ENCODE measurements at places on chromosomes 5 and 9.

GRCh38 chr5:84202136-84202535 lies 182.5 kb downstream of the EDIL3 start:
- DNase-seq, result no peak

DNA sequence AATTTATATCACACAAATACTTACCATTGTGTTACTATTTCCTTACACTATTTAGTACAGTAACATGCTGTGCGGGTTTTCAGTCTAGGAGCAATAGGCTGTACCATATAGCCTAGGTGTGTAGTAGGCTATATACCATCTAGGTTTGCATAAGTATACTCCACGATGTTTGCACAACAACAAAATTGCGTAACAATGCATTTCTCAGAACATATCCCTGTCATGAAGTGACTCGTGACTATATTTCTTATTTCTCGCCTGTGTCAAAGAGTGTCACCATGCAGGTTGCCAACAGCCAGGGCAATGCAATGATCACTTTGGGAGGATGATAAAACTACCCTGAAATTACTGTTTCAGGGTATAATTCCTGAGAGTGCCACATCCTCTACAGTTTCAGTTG lies 65.6 kb upstream of the CD180 start:
- DNase-seq, result no peak

GRCh38 chr5:91122651-91123050 lies 260.5 kb downstream of the ARRDC3 start:
- no peak for DNase-seq

GRCh38 chr5:16615741-16616535 lies 859 bp downstream of the RETREG1 start:
- no peak for DNase-seq

DNA sequence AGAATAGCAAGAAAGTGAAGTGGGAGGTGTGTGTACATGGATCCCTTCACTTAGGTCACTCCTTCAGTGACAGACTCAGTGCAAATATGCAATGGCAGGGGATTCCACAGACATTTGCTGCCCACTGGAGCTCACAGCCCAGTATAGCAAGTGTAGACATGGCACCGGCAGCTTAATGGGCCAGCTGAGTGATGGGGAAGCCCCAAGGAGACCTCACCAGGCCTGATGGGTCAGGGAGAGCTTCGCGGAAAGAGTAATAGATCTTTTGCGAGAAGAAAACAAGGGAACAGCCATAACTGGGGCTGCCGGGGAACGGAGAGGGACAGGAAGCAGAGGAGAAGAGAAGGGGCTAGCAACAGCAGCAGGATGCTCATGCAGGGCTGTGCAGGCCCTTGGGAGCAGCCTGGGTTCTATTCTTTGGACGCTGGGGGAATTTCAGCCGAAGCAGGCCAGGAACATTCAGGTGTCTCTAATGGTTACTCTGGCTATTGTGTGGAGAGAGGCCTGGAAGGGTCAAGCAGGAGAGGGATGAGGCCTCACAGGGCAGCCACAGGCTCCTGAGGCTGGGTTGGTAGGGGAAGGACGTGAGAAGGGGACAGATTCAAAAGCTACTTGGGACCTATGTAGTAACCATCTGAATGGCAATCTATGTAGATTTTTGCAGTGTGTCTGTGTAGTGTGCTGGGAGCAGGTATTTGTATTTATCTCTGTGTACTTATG lies 27.0 kb downstream of the TCF7 start:
- no peak for DNase-seq

- DNase-seq, result no peak
Observed at GRCh38 chr9:8651070-8651845, 851.7 kb upstream of the DMAC1 start.

GRCh38 chr5:73740274-73740790 lies 114.3 kb downstream of the ARHGEF28 start:
- no peak for DNase-seq

DNA sequence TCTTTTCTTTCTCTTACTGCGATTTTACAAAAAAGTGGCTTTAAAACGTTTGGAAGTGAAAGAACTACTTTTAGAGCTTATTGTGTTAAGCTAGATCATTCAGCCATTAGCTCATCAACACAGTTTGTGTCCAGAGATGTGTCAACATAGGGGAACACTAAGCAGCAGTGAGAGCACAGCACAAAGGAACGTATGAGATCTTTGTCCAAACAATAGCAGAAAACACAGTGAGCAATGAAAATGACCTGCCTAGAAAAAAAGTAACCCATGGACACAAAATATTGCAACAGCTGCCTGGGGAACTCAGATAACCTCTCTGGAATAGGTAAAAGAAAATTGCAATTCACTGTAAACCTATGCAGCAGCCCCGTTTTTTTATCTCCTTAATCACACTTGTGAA lies 372.5 kb downstream of the ARHGEF28 start:
- no peak for DNase-seq

GRCh38 chr9:81035171-81035570 lies 654.2 kb downstream of the TLE1 start:
- DNase-seq, result no peak

GRCh38 chr9:113548221-113549041 lies 84.9 kb downstream of the RGS3 start:
- no peak for DNase-seq

DNA sequence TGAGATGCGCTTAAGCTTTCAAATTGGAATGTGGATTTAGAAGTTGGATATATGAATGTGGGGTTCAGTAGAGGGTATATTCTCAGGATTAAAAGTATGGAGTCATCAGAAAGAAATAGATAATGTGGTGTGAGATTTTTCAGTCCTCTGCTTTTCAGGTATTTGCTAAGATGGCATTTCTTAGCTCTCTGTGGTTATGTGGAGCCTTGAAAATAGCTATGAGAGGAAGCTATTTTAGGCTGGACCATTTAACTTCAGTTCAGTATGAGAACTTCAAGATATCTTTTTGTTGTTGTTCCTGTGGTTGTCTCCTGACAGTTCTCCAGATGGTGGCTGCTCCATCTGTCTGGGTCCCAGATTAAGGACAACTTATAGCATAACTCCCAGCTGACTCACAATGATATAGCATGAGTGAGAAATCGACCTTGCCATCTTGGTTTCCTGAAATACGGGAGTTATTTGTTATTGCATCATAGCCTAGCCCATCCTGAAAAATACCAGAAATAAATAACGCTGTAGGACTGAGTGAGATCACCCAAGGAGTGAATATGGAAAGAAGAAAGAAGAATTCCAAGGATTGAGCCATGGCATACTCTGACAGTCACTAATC lies 461.5 kb downstream of the ANXA1 start:
- no peak for DNase-seq

DNA sequence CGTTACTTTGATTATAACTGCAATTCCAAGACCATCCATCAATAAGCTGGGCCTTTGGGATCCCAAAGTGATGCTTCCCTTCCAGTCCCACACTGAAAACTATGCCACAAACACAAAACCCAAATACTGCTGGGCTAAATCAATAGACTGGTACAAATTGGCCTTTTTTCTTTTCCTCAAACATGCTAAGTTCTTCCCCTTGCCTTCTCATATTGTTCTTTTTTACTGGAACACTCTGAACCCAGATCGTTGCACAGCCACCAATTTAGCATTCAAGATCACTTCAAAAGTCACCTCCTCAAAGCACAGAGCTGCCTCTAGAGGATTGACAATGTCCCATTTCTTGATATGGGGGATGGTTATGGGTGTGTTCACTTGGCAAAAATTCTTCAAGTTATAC lies 66.0 kb downstream of the ACTL7B start:
- DNase-seq, result no peak

- DNase-seq, result no peak
Observed at GRCh38 chr9:94697972-94698581, 28.4 kb upstream of the AOPEP start.

- DNase-seq, result no peak
Observed at GRCh38 chr5:139739150-139739974, 56.2 kb upstream of the PSD2 start.

DNA sequence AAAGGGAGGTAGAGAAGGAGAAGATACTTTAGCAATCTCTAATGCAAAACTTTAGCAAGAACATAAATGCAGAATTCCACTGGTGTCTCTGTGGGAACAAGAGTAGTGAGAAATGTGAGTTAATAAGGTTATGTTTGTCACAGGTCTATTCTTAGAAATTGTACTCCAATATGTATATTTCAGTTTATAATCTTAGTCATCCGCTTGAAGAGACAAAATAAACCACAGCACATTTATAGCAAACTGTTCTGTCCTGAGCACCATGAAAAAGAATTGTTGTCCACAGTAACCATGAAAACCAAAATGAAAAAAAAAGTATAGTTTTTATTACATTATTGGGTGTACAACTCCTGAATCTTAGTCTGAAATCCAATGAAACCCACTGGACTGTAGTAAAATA lies 93.6 kb upstream of the TSLP start:
- DNase-seq, result no peak

GRCh38 chr9:121782514-121783110 lies 131.2 kb downstream of the DAB2IP start:
- no peak for DNase-seq

DNA sequence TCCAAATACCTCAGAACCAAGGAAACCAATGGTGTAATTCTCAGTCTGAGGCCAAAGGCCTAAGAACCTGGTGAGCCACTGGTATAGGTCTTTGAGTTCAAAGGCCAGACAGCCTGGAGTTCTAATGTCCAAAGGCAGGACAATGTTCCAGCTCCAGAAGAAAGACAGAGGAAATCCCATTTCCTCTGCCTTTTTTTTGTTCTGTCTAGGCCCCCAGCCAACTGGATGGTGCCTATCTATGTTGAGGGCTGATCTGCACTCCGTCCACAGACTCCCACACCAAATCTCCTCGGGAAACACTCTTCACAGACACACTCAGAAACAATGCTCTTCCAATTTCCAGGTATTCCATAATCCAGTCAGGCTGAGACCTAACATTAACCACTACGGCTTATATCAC lies 30.1 kb downstream of the FNIP1 start:
- no peak for DNase-seq

GRCh38 chr5:180799902-180800801 lies 2.5 kb downstream of the MGAT1 start:
- no peak for DNase-seq

- no peak for DNase-seq
Observed at GRCh38 chr5:173530547-173530946, 85.9 kb downstream of the BOD1 start.
